ENCODE measurements at places on chromosomes 2 and 18.

DNA sequence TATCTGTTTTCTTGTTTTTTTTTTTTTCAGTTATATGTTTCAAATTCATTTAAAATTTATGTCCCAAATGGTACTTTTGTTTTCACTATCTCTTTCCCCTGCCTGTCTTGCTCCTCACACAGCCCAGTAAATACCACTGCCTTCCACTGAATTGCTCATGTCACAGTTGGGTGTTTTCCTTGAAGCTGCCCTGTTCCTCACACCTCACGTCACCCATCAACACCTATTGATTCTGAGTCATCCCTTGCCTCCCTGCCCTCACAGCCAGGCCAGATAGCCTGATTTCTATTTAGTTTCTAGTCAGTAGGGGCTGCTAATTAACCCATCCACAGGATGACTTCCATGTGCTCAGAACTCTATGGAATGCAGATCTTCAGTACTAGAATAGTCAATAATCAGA is 25.3 kb downstream of the FSHR start:
- no peak for DNase-seq

GRCh38 chr2:238528953-238529781 is 102.4 kb downstream of the ASB1 start:
- no peak for DNase-seq

GRCh38 chr2:3266925-3267867 is 110.4 kb downstream of the EIPR1 start:
- DNase-seq = no peak

GRCh38 chr2:54590216-54591120 is 133.0 kb upstream of the EML6 start:
- no peak for DNase-seq

DNA sequence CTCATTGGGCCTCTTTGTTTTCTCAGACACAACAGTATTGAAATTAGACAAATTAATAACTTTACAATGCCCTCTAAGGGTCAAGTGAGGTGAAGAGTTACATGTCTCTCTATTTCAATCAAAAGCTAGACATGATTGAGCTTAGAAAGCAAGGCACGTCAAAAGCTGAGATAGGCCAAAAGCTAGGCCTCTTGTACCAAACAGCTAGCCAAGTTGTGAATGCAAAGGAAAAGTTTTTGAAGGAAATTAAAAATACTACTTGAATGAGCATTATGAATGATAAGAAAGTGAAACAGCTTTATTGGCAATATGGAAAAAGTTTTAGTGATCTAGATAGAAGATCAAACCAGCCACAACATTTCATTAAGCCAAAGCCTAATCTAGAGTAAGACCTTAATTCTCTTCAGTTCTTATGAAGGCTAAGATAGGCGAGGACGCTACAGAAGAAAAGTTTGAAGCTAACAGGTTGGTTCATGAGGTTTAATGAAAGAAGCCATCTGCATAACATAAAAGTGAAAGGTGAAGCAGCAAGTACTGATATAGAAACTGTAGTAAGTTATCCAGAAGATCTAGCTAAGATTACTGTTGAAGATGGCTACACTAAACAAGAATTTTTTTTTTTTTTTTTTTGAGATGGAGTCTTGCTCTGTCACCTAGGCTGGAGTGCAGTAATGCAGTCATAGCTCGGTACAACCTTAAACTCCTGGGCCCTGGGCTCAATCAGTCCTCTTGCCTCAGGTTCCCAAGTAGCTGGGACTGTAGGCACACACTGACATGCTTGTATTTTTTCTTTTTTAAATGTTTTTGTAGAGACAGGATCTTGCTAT is 65.5 kb downstream of the FAM117B start:
- DNase-seq = no peak

GRCh38 chr2:62163106-62163831 is 32.6 kb upstream of the B3GNT2 start:
- DNase-seq = no peak

- DNase-seq = no peak
Measured at GRCh38 chr2:14716319-14716718, 83.8 kb downstream of the LRATD1 start.

DNA sequence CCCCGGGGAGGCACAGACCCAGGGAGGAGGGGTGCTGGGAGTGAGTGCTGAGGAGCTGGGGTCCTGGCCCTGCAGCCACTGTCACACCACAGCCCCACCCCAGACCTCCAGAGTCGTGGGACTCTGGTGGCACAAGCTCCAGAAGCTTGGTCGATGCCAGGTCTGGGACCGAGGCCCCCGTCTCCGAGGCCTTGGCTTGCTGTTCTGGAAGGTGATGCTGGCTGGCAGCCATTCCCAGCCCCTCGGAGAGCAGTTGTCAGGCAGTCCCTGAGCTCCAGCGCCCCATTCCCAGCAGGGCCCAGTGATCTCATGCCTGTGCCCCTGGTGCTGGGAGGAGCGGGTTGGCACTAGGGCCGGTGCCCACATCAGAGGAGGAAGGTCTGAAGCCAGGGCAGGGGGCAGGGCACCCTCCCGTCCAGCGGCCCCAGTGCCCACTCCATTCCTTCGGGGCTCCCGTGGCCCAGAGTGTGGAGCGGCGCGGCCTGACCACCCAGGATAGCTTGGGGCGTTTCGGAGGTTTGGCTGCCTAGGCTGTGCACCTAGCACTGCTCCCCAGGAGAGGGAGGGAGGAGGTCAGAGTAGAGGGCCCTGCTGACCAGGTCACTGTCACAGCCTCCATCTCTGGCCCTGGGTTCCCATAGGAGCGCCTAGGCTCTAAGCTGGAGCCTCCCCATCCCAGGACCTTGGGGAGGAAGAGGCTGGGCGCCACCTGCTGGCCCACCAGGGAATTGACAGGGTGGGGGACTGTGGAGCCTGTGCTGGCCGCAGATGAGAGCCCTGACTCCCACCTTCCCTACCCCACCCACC is 16.8 kb upstream of the ALPI start:
- no peak for DNase-seq

Measured in activated CD8-positive, alpha-beta memory T cell treated with anti-CD3 and anti-CD28 coated beads for 1 hour (primary cell).